ENCODE measurements at places on chromosomes 7 and 10. TPM values are rescaled to one million over a fixed set of nuclear protein-coding genes. Genes with fewer than 3 reads are reported as not detected.

GRCh38 chr10:24448351-24448999, 239.5 kb downstream of the KIAA1217 start:
- H3K36me3 ChIP-seq = no peaks in the 10 kb centered on the region
- peaks cover 4% of the 10 kb centered on the region for H3K27me3 ChIP-seq
- no peak for DNase-seq
- no peak overlapping the region for H3K27ac ChIP-seq

DNA sequence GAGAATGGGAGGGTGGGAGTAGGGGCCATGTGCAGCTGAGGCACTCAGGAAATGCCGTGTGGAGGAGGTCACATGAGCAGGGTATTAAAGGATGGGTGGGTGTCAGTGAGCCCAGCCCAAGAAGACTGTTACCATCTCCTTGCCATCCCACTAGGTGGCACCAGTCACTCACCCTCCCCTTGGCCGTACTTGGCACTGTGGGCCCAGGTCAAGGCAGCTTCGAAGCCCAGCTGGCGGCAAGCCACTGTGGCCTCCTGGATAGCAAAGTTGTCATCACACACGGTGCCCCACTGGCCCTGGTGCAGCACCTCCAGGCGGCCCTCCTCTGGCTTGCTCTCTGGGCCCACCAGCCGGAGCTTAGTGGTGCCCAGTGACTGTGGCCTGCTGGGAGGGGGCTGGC, 5.4 kb downstream of the LOXL4 start:
- H3K27me3 ChIP-seq = peaks cover 6% of the 10 kb centered on the region
- H3K4me3 ChIP-seq = no peak overlapping the region
- H3K27ac ChIP-seq = no peak overlapping the region
- H3K4me1 ChIP-seq = peaks cover 9% of the 10 kb centered on the region
- no peaks in the 10 kb centered on the region for H3K36me3 ChIP-seq

DNA sequence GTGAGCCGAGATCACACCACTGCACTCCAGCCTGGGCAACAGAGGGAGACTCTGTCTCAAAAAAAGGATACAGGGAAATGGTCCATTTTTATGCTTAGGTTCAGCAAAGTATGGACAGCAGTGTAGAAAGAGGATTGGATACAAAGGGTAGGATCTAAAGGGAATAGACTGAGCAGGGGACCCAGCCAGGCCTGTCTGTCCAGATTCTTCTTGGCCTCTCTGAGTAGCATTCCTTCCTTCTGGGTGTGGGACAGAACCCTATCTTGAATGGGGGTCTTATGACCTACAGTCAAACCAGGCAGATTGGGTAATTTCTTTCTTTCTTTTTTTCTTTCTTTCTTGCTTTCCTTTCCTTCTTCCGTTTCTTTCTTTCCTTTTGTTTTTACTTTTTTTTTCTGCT, 25.6 kb downstream of the SH2B2 start:
- H3K36me3 ChIP-seq = no peaks in the 10 kb centered on the region
- no peaks in the 10 kb centered on the region for H3K4me1 ChIP-seq
- DNase-seq = no peak
- no peak overlapping the region for H3K27ac ChIP-seq

- no peak for DNase-seq
- H3K4me3 ChIP-seq = peak overlapping the region; percentile 14
- H3K4me1 ChIP-seq = peaks cover 21% of the 10 kb centered on the region
- H3K27me3 ChIP-seq = peaks cover 16% of the 10 kb centered on the region
These were observed 4.9 kb upstream of the DNTT start for GRCh38 chr10:96299383-96299782.

Gene TRIL
- polyA plus RNA-seq = not detected

- H3K27me3 ChIP-seq = peaks cover 2% of the 10 kb centered on the region
- H3K4me1 ChIP-seq = peaks cover 4% of the 10 kb centered on the region
- H3K4me3 ChIP-seq = no peak overlapping the region
- H3K36me3 ChIP-seq = no peaks in the 10 kb centered on the region
These were observed 175.2 kb upstream of the PPP2R2D start for GRCh38 chr10:131725581-131726069.

DNA sequence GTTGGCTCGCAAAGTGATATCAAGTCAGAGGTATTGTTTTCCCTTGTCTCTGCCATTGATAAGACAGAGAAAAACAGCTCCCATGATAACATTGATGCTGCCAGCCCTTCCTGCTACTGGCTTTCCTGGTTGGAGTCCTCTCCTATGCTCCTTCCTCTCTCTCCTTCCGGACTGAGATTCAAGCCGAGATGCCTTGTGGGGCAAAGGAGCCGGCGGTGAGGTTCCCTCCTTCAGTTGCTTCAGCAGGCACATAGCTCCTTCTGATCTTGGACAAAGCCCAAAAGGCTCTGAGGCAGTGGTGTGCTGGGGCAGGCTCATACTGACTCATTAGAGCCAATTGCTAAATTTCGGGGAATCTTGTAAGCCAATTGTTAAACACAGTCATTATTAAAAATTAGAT, 8.8 kb upstream of the ZCCHC24 start:
- no peaks in the 10 kb centered on the region for H3K4me1 ChIP-seq
- H3K27me3 ChIP-seq = peaks cover 7% of the 10 kb centered on the region
- no peak overlapping the region for H3K27ac ChIP-seq
- no peak overlapping the region for H3K4me3 ChIP-seq
- H3K36me3 ChIP-seq = no peaks in the 10 kb centered on the region

DNA sequence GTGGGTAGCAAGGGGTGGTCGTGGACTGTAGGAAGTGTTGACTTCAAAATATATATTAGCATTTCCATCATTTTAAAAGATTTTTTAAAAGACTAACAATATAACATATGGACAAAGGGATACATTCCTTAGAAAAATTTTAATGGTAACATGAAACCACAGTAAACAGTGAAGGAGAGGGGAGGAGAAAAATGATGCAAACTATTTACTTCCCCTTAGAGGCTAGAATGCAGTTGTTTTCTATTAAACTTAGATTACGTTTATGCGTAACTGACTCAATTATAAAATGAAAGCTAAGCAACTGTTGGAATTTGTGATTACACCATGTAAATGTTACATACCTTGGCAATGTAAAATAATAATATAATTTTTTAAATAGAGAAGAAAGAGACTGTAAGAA, 41.3 kb downstream of the CALD1 start:
- no peak for DNase-seq
- no peaks in the 10 kb centered on the region for H3K36me3 ChIP-seq
- H3K27me3 ChIP-seq = peaks cover 2% of the 10 kb centered on the region
- H3K4me3 ChIP-seq = no peak overlapping the region
- no peak overlapping the region for H3K27ac ChIP-seq
- no peaks in the 10 kb centered on the region for H3K4me1 ChIP-seq

Gene HOXA7
- polyA plus RNA-seq = 1.0 TPM

Gene STEAP4
- polyA plus RNA-seq = not detected

GRCh38 chr7:116796471-116796870, 65.9 kb upstream of the CAPZA2 start:
- no peak for DNase-seq
- H3K27me3 ChIP-seq = no peaks in the 10 kb centered on the region
- no peaks in the 10 kb centered on the region for H3K4me1 ChIP-seq
- no peaks in the 10 kb centered on the region for H3K36me3 ChIP-seq

- H3K4me1 ChIP-seq = no peaks in the 10 kb centered on the region
- DNase-seq = no peak
- no peak overlapping the region for H3K27ac ChIP-seq
- peaks cover 4% of the 10 kb centered on the region for H3K36me3 ChIP-seq
These were observed 323.5 kb upstream of the POM121L12 start for GRCh38 chr7:52711951-52712350.

Gene PDK4
- 0.48 TPM for polyA plus RNA-seq

- no peaks in the 10 kb centered on the region for H3K4me1 ChIP-seq
- H3K36me3 ChIP-seq = no peaks in the 10 kb centered on the region
- peaks cover 2% of the 10 kb centered on the region for H3K27me3 ChIP-seq
- no peak overlapping the region for H3K27ac ChIP-seq
These were observed 32.4 kb upstream of the HSPA12A start for GRCh38 chr10:116774728-116775151.

DNA sequence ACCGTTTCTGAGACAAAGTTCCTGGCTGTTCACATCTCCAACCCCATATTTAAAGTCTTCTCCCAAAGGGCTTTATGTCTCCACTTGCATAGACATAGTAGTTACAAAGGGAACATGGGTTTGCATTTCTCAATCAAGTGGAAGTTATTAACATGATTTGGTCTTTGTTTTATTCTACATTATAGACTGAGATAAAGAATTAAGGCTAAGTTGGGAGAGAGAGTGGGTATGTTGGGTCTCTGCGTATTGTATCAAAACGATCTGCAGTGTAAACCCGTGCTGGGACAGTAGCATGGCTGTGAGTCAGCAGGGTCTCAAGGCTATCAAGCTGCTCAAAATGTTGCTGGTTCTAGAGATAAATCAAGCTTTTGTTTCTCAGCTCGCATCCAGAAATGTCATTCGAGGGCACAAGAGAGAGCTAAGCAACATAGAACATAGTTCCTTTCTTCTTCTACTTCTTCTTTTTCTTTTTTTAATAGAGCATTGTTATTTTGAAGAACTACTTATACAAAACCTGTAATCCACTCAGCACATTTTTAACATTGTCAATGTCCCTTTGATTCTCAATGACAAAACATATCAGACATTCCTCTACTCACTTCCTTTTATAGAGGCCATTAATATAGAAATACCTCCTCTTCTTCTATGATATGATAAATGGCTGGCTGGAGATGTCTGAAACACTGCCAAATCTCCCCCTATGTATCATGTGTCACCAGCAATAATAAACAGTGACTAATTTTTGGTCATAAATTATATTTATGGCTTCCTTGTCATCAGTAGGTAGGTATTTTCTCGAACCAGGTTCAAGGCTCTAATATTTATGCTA, 34.5 kb upstream of the RHOBTB1 start:
- H3K4me3 ChIP-seq = no peak overlapping the region
- H3K4me1 ChIP-seq = no peaks in the 10 kb centered on the region
- H3K27me3 ChIP-seq = peaks cover 2% of the 10 kb centered on the region
- no peak overlapping the region for H3K27ac ChIP-seq
- no peaks in the 10 kb centered on the region for H3K36me3 ChIP-seq
- no peak for DNase-seq

DNA sequence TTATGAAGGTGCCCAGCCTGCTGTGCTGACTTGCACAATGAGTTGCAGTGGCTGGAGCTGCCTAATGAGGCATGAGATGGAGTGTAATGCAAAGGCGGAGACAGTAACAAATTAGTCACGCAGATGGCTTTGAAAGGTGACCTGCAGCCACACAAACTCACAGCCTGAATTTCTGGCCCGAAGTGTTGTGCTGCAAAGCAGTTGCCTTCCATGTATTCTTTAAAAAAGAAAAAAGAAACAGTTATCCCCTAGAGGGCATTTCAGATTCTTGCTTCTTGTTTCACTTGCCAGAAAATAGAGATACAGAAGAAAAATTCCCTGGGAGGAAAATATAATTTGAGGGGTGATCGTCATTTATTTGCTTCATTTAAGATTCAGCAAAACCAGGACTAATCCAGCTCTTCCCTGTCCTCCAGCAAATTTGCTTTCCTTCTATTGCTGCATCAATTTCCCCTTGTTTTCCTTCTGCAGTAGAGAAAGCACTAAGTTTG, 239.9 kb downstream of the ADRA2A start:
- H3K36me3 ChIP-seq = no peaks in the 10 kb centered on the region

- DNase-seq = no peak
- no peak overlapping the region for H3K4me3 ChIP-seq
- peaks cover 1% of the 10 kb centered on the region for H3K27me3 ChIP-seq
- H3K4me1 ChIP-seq = no peaks in the 10 kb centered on the region
- H3K36me3 ChIP-seq = no peaks in the 10 kb centered on the region
- H3K27ac ChIP-seq = no peak overlapping the region
These were observed 1.4 kb downstream of the CPA4 start for GRCh38 chr7:130294314-130294713.

DNA sequence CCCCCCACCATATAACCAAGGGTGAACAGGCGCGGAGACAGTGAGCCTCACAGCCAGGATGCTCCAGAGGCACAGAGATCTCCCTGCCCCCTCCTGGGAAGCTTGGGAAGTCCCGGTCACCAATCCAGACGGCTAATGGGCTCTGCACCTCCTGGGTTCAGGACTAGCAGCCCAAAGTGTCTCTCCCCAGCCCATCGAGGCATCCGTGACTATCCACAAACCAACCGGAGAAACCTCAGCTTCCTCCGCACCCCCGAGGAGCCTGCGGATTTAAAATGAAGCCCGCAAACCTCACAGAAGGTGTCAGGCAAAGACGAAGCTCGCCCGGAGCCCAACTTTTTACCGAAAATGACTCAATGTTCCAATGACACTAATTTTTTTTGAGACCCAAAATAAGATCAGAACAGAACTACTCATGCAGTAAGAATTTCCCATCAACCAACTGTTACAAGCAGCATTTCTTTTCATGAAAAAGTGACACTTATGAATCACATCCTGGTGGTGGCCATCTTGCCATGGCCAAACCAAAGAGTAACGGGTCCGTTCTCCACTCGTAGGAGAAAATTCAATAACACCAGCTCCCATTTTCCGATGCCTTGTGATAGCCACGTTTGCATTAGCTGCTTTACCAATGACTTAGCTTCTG, 6.0 kb downstream of the PDGFA start:
- H3K27ac ChIP-seq = no peak overlapping the region
- H3K27me3 ChIP-seq = peaks cover 5% of the 10 kb centered on the region
- DNase-seq = peak; percentile 13

DNA sequence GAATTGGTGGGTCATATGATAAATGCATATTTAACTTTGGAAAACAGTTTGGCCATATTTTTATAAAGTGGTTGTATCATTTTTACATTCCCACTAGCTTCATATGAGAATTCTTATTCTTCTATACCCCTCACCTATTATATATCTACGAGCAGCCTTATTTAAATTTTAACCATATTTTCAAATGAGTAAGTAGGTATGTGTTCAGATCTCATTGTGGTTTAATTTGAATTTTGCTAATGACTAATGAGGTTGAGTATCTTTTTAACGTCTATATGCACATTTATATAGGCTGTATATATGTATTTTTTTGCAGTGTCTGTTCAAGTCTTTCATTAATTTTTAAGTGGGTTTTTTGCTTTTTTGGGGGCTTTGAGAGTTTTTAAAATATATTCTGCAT, 14.2 kb downstream of the RAB18 start:
- peaks cover 2% of the 10 kb centered on the region for H3K27me3 ChIP-seq
- no peak for DNase-seq
- H3K4me1 ChIP-seq = peaks cover 96% of the 10 kb centered on the region
- H3K4me3 ChIP-seq = no peak overlapping the region
- no peak overlapping the region for H3K27ac ChIP-seq

DNA sequence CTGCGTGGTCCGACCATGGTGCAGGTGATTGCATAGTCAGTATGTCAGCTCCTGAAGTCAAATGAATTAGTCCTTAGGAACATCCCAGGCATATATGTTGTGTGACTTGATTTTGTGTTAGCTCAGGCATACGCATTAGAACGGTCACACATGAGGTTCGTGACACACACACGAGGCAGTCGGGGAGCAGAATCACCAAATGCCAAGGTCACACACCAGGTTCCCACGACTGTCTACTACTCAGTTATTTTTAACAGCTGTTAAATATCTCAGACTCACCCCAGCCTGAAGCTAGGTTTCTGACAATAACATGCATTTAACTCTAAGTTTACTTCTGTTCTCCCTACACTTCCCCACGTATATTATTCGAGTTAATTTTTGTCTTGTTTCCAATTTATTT, 54.8 kb downstream of the DYNC2I1 start:
- H3K4me3 ChIP-seq = no peak overlapping the region
- no peak for DNase-seq
- peaks cover 13% of the 10 kb centered on the region for H3K36me3 ChIP-seq
- H3K27ac ChIP-seq = no peak overlapping the region
- peaks cover 3% of the 10 kb centered on the region for H3K27me3 ChIP-seq

Gene SLC26A5
- not detected for polyA plus RNA-seq

Gene ZNF775
- 5.5 TPM for polyA plus RNA-seq
